ENCODE measurements at places on chromosomes 2 and 18. TPM values are rescaled to one million over a fixed set of nuclear protein-coding genes. Genes with fewer than 3 reads are reported as not detected.

DNA sequence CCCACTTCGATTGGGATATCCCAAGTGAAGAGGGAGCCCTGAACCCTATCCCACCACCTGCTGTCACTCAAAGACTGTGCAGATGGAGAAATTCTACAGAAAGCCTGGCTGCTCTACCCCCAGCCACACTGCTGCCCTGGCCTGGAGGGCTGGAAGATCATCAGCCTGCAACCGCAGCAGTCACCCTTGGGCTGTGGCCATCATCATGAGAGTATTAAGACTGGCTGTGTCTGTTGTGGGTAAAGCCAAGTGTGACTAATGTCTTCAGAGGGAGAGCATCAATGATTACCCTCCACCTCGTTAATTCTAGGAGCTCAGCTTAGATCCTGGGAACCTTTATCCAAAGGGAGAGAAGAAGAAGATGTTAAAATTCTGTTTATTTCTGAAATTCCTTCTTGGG is 221.5 kb downstream of the TFCP2L1 start:
- no peak for DNase-seq

DNA sequence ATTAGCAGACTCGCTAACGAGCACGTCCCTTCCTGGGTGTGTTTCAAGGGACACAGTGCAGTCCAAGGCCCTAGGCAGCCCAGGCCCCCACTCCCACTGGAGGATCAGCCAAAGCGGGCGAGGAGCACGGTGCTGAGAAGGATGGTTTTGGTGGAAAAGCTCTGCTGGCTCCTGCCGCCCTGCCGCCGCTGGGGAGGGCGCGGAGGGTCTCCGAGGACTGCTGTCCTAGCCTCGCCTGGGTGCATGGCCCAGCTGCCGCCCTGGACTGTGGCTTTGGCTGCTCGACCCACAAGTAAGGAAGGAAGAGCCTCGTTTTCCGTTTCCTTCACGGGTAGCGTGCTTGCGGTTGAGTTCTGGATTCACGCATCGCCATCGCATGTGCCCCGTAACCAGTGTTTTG is 79.9 kb downstream of the MTCL1 start:
- DNase-seq: no peak

GRCh38 chr2:165055082-165055851 is 99.9 kb upstream of the SLC38A11 start:
- no peak for DNase-seq

DNA sequence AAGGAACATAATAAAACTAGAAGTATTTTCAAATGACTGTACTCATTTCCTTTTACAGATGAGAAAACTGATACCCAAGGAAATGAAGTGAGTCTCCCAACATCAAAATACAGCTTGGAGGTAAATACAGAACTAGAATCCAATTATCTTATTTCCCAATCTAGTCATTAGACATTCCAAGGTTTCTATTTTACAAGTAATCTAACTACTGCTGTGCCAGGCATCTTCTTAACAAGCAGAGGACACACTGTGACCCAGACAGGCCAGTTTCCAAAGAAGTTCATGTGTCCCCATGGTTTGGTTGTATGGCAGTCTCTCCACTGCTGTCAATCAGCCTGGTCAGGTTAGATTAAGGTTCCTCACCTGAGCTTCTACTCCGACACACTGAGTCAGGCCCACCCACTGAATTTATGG is 143.5 kb downstream of the THADA start:
- DNase-seq: no peak

GRCh38 chr2:240579771-240580614 is 6.5 kb upstream of the CAPN10 start:
- peak; percentile 83 for DNase-seq

ASXL3 gene
- not detected for total RNA-seq

SERPINB10 gene
- not detected for total RNA-seq

IL18RAP gene
- 5.8 TPM for total RNA-seq

STARD6 gene
- not detected for total RNA-seq

ZDBF2 gene
- total RNA-seq: 10.5 TPM

GPR55 gene
- total RNA-seq: 5.0 TPM

MC2R gene
- not detected for total RNA-seq
